ENCODE measurements at places on chromosomes 1 and 21.

GRCh38 chr21:34128124-34128523, 54.7 kb downstream of the MRPS6 start:
- DNase-seq = no peak

DNA sequence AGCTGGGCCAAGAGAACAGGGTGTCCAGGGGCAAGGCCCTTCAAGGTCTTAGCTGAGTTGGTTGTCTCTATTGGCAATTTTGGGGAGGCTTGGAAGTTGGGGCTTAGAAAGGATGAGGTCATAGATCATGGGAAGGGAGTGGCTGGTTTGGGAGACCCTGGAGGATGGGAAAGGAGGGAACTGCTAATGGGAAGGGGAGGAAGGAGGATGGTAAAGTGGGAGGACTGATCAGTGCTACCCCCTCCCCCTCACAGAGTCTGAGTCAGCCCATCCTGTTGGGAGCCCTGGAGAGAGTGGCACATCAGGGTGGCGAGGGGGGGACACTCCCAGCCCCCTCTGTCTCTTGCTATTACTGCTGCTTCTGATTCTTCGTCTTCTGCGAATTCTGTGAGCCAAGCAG, 5.1 kb downstream of the EFNA4 start:
- DNase-seq = no peak

- no peak for DNase-seq
Observed at GRCh38 chr1:39310015-39310414, 105.5 kb downstream of the MACF1 start.

- no peak for DNase-seq
Observed at GRCh38 chr1:204909109-204909508, 38.4 kb downstream of the NFASC start.

- no peak for DNase-seq
Observed at GRCh38 chr1:46203738-46204405, 738 bp downstream of the LURAP1 start.

GRCh38 chr1:97091679-97092078, 370.1 kb downstream of the PTBP2 start:
- DNase-seq = no peak

GRCh38 chr21:38797470-38797869, 8.3 kb upstream of the ETS2 start:
- DNase-seq = no peak

DNA sequence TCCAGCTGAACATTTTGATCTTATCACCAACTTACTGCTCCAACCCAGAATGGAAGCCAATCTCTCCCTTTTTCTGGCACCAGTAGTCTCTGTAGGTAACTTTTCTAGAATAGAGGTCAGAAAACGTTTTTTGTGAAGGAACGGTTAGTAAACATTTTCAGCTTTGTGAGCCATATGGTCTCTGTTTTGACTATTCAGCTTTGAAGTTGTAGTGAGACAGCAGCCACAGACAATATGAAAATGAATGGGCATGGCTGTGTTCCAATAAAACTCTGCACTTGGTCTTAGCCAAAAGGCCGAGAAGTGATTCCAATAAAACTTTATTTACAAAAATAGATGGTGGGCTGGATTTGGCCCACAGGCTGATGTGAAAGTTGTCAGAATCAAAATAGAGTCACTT, 28.9 kb downstream of the MAP10 start:
- no peak for DNase-seq

GRCh38 chr1:24351918-24352627, 32.9 kb downstream of the GRHL3 start:
- DNase-seq = no peak

- DNase-seq = no peak
Observed at GRCh38 chr1:30778154-30778978, 20.8 kb upstream of the LAPTM5 start.

DNA sequence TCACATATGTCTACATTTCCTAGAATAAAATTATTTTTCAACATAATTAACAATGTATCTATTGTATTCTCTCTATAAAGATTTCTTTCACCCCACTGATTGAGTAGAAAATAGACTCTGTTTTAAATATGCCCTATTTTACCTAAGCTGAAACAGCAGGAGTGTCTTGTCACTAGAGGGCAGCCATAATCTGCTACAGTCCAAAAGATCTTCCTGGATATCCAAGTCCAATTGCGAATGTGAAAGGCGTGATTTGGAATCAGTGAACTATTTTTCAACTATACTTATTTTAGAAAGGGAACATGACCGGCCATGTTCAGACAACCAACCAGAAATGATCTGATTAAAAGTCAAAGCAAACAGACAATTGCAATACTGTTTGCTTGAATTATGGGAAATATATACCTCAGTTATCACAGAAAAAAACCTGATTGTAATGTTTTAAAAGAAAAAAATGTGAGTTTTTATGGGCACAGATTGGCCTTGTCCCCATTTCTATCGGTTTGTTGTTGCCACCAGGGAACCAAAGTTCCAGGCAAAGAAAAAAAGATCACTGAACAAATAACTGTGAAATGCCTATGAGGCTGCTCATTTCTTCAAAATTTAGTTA, 1211.0 kb upstream of the ADGRL4 start:
- DNase-seq = peak; percentile 50

- DNase-seq = no peak
Observed at GRCh38 chr1:57376041-57376440, 47.8 kb downstream of the DAB1 start.
